SK-N-MC (cell line): ENCODE measurements at places on chromosomes 3 and 15.

DNA sequence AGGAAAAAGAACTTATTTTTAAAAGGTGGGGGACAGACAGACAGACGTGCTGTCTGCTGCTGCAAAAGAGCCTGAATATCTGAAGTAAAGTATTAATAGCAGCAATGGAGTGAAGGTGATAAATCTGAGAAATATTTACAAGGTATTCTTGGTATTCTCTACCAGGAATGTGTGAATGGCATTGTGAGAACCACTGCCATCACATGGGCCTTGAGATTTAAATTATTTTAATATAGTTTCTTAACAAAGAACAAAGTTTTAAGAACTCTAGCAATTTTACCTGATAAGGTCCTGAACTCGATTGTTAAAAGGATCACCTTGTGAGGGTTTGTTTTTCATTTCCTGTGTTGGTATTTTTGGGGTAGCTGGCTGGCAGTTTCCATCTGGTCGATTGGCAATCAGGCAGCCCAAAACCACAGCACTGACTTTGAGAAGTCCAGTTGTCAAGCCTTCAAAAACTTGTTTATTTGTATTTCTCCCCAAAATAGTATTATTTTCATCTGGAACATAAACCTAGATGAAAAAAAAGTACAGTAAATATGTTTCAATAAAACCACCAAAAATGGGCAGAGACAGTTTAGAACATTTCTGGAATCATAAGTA is 97.3 kb downstream of the ISL2 start:
- DNase-seq: no peak

- DNase-seq: no peak
Measured at GRCh38 chr3:4994144-4994730, 15.0 kb downstream of the BHLHE40 start.

DNA sequence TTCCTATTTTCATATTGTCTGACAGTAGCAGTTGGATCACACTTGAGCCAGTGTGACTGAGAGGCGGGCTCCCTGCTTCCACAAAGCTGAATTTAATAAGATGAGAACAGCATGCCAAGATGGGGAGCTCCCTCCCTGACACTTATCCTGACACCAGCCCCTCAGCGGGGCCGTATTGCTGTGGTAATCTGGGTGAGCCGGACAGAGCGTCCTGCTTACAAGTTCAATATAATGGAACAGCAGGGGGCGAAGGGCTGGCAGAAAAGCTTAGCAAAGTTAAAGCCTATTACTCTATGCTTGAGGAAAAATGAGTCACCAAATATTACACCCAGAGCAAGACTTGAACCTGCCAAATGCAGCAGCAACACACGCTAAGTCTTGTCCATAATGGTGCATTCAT is 163.8 kb upstream of the CMC1 start:
- DNase-seq: no peak

DNA sequence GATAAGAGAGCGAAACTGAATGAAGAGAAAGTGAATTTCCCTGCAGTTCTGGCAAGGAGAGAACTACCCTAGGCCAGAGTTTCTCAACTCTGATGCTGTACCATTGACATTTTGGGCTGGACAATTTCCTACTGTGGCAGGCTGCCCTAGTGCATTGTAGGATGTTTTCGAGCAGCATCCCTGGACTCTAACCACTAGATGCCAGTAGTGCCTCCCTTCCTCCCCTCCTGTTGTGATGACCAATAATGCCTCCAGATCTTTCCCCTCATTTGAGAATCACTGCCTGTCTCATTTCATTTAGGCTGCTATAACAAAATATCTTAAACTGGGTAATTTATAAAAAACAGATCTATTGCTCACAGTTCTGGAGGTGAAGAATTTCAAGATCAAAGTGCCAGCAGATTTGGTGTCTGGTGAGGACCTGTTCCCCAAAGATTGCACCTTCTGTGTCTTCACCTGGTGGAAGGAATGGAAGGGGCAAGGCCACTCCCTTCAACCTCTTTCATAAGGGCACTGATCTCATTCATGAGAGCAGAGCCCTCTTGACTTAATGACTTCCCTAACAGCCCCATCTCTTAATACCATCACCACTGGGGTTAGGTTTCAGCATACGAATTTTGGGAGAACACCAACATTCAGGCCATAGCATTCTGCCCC is 188.9 kb upstream of the MEIS2 start:
- no peak for DNase-seq

GRCh38 chr3:143567823-143568222 is 280.4 kb downstream of the SLC9A9 start:
- DNase-seq: no peak

DNA sequence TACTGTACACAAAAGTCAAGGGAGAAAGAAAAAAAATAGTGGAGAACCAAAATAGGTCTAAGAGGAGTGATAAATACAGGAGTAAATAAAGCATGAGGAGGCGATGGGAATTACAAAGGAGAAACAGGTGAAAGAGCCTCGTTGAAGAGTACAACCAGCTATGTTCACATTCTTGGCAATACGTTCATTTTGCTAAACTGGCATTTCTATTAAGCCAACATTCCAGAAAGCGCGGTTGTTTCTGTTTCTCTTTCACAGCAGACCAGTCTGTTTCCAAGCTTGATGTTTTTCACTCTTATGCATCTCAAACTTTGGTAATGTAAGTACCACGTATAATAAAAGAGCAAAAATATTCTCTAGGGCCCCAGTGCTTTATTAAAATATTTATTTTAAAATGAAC is 74.5 kb downstream of the NSUN3 start:
- no peak for DNase-seq

DNA sequence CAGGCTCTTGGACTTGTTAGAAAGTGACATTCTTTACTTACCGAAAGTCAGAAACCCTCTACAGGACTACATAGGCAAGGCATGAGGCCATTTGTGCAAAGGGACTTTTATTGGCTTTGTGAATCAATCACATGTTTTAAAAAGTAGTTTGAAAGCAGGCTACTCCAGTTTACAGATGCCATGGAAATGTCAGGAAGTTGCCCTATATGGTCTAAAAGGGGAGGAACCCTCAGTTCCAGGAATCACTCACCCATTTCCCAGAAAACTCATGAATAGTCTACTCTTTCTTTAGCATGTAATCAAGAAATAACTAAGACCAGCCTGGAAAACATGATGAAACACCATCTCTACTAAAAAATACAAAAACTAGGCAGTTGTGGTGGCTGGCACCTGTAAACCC is 51.0 kb upstream of the MKRN3 start:
- no peak for DNase-seq

DNA sequence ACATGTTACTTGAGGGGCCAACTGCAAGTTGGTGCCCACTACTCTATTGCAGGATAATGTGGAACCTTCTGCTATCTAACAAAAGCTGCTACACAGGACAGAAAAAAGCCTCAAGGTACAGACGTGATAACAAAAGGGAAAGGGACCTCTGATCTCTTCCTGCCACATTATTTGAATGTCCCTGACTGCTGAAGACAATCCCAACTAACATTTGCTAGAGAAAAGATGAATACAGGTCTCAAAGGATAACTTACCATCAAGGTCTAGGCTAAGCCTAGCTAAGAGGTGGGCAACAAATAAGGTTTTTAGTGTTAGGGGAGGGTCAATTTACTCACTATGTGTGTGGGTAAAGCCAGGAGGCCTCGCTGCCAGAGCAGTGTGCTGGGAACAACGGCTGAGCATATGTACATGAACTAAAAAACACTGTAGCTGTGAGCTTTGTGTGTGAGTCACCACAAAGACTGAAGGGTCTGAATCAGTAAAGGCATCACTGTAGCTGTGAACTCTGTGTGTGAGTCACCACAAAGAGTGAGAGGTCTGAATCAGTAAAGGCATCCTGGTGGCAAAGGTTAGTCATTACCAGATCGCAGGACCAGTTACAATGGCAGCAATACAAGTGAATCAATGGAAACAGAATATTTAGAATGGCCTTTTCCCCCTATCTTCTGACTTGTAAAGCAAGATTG is 111.7 kb downstream of the LMLN start:
- no peak for DNase-seq

- DNase-seq: no peak
Measured at GRCh38 chr3:103167850-103168249, 733.0 kb downstream of the ZPLD1 start.

DNA sequence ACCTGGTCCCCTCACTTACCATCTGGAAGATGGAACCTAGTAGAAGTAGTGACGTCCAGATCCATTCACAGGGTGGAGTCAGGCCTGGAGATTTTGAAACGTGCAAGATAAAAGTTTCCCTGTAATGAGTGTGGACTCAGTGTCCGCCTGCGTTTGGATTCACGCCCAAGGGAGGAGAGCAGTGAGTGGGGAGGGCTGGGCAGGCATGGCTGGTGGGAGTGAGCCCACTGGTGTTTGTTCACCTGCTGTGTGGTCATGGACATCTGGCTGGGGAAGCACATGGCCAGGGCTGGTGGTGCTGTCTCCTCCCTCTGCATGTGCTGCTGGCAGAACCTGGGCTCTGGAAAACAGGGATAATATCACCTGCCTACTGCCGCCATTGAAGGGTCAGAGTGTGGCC is 37.0 kb downstream of the RLBP1 start:
- no peak for DNase-seq

DNA sequence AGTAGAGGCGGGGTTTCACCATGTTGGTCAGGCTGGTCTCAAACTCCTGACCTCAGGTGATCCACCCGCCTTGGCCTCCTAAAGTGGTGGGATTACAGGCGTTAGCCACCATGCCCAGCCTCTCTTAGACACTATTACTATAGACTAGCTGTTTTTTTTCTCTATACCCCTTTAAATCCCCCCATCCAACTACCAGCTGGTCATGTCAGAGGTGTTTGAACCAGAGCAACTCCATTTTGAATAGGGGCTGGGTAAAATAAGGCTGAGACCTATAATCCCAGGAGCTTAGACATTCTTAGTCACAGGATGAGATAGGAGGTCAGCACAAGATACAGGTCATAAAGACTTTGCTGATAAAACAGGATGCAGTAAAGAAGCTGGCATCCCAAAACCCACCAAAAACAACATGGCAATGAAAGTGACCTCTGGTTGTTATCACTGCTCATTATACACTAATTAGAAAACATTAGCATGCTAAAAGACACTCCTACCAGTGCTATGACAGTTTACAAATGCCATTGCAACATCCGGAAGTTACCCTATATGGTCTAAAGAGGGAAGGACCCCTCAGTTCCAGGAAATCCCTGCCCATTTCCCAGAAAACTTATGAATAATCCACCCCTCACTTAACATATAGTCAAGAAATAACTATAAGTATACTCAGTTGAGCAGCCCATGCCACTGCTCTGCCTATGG is 57.8 kb upstream of the GPD1L start:
- DNase-seq: no peak

DNA sequence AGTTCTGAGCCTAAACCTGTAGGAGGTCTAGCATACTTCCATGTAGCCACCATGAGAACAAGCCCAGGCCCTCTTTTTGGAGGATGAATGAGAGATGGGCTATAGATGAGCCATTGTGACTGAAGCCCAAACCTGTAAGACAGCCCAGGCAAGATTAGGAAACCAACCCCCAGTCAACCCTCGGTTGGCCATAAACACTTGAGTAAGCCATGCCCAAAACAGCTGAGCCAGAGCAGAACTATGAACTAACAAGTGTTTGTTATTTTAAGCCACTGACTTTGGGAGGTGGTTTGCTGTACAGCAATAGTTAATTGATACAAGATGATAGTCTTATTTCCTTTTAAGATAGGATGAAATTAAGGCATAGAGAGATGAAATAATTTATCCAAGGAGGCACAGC is 12.4 kb upstream of the CPNE4 start:
- no peak for DNase-seq

GRCh38 chr3:168040607-168041208 is 55.0 kb downstream of the GOLIM4 start:
- DNase-seq: peak; percentile 83

GRCh38 chr3:171898192-171898591 is 55.0 kb downstream of the TMEM212 start:
- no peak for DNase-seq

DNA sequence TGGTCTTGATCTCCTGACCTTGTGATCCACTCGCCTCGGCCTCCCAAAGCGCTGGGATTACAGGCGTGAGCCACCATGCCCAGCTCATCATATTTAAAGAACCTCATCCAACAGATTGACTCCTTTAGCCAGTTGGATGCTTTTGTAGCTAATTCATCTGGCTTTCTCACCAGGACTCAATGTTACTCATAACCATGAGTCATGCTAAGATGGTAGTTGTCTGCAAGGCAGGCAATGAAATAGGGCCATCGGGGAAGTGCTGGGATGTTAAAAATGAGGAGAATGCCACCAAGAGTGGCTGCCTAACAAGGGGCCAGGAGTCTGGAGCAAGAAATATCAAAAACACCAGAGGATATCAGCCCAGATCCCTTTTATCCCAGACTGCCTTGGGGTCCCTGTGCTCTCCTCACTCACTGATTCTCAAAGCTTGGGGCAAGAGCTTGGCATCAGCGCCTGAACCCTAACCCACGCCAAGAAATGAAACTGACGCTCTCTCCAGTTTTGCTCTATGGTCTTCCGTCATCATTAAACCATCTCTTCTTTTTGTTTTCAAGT is 7.4 kb upstream of the PCOLCE2 start:
- DNase-seq: no peak

- no peak for DNase-seq
Measured at GRCh38 chr3:168269001-168269400, 173.3 kb upstream of the GOLIM4 start.

DNA sequence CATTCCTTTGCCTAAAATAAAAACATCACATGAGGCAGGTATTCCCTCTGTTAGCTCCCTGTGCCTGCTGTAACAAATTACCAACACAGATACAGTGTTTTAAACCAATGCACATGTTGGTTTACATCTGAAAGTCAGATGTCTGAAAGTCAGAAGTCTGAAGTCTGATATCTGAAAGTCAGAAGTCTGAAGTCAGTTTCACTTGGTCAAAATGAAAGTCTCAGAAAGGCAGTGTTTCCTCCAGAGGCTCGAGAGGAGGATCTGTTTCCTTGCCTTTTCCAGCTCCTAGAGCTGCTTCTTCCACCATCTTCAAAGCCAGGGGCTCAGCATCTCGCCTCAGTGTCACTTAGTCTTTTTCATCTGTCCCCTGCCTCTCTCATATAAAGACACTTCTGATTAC is 22.0 kb downstream of the SST start:
- DNase-seq: no peak
